ENCODE measurements at places on chromosomes 3 and 15. TPM values are rescaled to one million over a fixed set of nuclear protein-coding genes. Genes with fewer than 3 reads are reported as not detected.

CEP152 gene
- total RNA-seq, result 4.5 TPM

- no peak for DNase-seq
These were observed 120.7 kb upstream of the MDFIC2 start for GRCh38 chr3:70433091-70433490.

RHOV gene
- 3.0 TPM for total RNA-seq

TRIM42 gene
- not detected for total RNA-seq
